ENCODE measurements at places on chromosomes 6 and 20.

DNA sequence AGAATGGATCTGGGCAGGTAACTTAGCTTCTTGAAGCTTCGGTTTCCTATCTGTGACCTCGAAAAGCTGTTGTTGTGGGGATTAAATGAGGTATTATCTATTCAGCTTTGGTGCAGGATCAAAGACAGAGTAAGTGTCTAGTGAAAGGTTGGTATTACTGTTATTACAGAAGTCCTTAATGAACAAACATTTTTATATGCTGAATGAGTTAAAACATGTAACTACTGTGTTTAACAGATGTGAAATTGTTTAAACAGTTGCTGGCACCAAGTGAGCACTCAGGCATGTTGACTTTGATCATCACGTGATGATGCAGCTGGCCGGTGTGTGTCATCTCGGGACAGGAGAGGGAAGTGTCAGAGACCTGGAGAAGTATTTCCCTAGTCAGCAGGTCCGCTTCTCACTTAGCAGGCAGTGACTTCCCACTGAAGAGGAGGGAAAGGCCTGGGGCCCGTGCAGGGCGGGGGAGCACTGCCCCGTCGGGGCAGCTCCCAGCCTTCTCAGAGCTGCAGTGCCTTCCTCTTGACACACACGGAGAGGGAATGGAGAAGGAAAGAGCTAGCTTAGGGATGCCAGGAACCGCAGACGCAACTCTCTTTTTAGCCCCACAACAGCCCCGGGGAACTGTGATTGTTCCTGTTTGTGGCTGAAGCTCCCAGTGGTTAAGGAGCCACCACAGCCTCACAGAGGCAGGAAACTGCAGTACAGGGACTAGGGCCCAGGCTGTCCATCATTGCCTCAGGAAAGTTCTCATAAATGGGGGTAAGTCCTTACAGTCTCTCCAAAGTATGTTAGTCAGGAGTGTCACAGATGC is 18.0 kb downstream of the TUBB2A start:
- DNase-seq: peak; percentile 75

GRCh38 chr6:109720311-109720710 is 29.2 kb downstream of the FIG4 start:
- DNase-seq: no peak

- DNase-seq: no peak
Measured at GRCh38 chr6:158758451-158758860, 60.7 kb downstream of the EZR start.

DNA sequence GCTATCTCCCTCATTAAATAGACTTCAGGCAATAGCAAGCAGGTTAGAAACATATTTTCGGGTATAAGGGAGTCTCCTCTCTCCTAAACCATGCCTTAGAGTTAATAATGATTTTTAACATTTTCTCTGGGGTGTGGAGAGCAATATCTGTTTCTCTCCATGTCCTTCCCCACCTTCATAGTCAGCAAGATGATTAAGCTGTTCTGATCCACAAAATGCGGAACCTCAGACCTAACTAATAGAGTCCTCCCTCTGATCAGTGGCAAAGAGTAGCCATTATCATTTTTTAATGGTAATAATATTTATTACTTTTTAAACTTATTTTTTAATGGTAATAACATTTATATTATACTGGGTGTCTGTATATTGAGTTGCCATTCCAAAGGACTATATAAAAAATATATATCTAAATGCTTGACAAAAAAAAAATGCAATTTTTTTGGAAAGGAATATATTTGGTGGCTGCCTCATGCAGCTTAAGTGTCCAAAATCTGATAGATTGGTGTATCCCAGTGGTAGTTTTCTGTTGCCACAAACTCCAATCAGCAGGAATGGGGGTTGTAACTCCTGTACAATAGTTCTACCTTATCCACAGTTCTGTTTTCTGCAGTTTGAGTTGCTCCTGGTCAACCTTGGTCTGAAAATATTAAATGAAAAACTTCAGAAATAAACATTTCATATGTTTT is 14.0 kb upstream of the BTN3A2 start:
- DNase-seq: no peak

- no peak for DNase-seq
Measured at GRCh38 chr6:24911796-24912382, 23.9 kb downstream of the RIPOR2 start.

GRCh38 chr20:21053002-21053762 is 53.0 kb downstream of the LINC00237 start:
- DNase-seq: no peak

DNA sequence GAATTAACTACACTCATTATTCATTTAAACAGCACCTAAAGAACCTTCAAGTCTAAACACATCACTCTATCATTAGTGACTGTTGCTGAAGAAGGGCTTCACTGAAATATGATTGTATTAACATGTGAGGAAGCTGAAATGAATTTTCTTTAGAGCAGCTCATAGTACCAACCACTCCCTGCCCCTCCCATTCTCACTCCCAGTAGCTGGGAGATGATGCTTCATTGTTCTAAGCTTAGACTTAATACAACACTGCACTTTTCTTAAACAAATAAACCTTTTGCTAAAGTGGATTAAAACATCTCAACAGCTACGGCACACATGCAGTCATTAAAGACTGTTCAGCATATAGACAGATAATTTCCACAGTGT is 63.1 kb downstream of the ATXN1 start:
- no peak for DNase-seq

DNA sequence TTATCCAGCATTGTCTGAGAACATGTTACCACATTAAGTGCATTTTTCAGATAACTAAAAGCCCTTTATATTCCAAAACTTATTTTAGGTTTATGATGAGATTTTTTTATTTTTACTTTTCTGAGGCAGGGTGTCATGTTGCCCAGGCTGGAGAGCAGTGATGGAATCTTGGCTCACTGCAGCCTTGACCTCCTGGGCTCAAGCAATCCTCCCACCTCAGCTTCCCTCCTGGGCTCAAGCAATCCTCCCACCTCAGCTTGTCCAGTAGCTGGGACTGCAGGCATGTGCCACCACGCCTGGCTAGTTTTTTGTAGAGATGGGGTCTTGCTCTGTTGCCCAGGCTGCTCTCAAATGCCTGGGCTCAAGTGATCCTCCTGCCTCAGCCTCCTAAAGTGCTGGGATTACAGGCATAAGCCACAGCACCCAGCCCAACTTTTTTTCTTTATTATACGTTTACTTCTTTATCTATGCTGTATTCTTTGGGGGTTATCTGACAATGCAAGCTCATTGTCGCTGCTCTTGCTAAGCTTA is 6.2 kb downstream of the DYNLT1 start:
- no peak for DNase-seq

DNA sequence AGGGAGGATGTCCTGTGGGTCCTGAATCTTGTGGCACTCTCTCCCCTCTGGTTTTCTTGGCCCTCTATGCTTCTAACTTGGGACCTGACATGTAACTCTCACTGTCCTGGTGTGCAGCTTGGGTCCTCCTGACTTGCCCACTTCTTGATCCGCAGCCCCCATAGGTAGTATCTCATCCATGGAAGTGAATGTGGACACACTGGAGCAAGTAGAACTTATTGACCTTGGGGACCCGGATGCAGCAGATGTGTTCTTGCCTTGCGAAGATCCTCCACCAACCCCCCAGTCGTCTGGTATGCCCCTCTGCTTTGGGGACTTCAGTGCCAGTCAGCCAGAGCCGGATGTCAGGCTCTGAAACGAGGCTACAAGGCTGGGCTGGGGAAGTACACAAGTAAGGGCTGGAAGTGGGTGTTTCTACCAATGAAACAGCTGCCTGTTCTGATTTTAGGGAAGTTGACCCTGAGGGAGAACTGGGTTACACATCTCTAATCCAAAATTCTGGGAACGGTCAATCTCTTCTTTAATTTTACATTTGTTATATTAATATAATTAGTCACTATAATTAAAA is 641 bp downstream of the DBNDD2 start:
- DNase-seq: peak; percentile 38

- no peak for DNase-seq
Measured at GRCh38 chr6:114040871-114041270, 69.9 kb upstream of the HDAC2 start.

GRCh38 chr6:116165596-116165995 is 39.7 kb upstream of the COL10A1 start:
- peak; percentile 51 for DNase-seq

GRCh38 chr6:81892891-81893290 is 140.4 kb upstream of the TENT5A start:
- no peak for DNase-seq

DNA sequence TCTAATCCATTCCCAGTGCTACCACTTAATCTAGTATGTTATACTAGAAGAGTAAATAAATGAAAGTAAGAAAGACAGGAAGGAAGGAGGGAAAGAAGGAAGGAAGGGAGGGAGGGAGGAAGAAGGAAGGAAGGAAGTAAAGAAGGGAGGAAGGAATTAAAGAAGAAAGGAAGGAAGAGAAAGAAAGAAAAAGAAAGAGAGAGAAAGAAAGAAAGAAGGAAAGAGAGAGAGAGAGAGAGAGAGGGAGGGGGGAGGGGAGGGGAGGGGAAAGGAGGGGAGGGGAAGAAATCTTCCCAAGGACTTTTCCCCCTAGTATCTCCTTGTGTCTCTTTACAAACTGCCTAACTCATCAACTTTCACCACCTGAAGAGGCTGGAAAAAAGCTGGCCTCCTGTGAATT is 20.8 kb upstream of the MUC21 start:
- no peak for DNase-seq

- DNase-seq: no peak
Measured at GRCh38 chr6:45794465-45794864, 221.2 kb downstream of the CLIC5 start.

- DNase-seq: no peak
Measured at GRCh38 chr20:24910461-24910860, 38.6 kb upstream of the CST7 start.

- no peak for DNase-seq
Measured at GRCh38 chr6:23390221-23390620, 735.8 kb upstream of the NRSN1 start.

GRCh38 chr20:47334022-47334551 is 22.4 kb downstream of the ZMYND8 start:
- DNase-seq: no peak

DNA sequence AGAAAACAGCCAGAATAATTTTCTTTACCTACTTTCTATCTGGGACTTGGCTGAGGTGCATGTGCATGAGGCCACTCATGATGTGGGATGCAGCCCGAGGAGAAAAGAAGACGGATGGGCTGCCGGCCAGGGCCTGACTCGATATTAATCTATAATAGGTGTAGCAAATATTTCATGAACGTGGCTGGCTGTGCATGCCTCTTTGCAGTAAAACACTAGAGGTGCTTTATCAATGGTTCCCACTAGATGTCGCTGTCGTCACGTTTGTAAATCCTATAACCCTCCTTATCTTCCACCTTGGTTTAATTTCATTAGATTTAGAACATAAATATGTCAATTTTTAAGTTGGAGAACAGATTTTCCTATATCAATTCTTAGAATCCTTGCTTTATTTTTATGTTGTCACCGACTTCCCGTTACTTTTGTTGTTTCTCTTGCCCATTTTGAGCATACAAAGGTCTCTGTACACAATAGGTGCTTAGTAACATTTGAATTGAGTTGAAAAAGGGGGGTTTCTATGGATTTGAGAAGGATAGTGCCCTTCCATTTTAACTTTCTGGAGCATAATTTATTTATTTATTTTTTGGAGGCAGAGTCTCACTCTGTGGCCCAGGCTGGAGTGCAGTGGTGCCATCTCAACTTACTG is 19.6 kb upstream of the FERMT1 start:
- DNase-seq: peak; percentile 47

- DNase-seq: no peak
Measured at GRCh38 chr6:36297051-36297450, 27.2 kb downstream of the PNPLA1 start.

DNA sequence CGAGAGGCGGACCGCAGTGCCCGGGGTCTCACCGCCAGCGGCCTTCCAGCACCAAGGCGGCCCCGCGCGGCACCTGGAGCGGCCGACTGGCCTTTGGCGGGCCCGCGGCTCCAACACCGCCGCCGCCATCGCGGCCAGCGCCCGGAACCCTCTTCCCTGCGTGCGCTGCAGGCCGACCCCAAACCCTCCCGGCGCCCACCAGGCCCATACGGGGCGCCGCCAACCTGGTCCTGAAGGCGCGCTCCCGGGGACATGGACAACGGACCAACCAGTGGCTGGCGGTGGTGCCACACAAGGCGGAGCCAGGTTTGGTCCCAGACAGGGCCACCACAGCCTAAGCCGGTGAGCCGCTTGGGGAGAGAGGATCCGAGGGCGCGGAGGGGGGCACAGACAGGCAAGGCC is 1514.8 kb upstream of the DEFB115 start:
- no peak for DNase-seq

GRCh38 chr6:80976336-80976735 is 776.1 kb downstream of the TENT5A start:
- no peak for DNase-seq

All from germinal center (tissue), 1 donor.